ENCODE measurements at places on chromosomes 6 and 20.

DNA sequence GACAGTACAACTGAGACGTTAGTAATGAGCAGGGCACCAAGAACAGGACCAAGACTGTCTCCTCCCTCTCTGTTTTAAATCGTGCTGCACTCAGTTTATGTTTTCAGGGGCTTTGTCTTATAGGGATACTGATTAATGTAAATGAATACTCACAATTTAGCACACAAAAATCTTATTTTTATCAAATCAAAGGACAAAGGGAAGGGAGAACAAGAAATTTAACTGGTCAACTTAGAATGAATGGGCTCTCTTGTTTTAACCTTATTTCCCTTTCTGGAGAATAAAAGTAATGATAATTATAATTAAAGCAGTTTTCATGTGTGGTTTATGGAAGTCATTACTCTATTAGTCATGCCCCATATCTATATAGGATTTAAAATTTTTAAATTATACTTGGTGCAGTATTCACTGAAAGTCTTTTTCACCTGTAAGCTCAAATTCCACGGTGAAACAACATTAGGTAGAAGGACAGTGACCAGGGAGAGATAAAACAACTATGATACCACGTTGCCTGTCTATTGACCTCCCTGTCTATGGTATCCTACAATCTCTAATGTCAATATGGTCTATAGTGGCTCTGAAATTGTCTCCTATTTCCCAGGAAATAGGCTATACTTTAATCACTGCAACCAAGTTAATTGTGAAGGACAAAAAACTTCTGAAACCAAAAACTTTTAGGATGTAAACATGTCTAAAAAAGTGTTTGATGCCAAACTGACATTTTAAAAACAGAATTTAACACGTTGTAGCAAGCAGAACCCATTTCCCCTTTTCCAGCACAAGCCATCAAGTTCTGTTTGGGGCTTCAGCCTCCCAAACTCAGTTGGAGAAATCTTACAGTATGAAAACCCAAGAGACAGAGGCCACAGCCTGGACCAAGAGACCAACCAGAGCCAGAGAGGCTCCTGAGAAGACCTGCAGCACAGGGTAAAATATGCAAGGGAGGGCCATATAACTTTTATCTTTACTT lies 15.0 kb downstream of the ELOVL5 start:
- DNase-seq = no peak

DNA sequence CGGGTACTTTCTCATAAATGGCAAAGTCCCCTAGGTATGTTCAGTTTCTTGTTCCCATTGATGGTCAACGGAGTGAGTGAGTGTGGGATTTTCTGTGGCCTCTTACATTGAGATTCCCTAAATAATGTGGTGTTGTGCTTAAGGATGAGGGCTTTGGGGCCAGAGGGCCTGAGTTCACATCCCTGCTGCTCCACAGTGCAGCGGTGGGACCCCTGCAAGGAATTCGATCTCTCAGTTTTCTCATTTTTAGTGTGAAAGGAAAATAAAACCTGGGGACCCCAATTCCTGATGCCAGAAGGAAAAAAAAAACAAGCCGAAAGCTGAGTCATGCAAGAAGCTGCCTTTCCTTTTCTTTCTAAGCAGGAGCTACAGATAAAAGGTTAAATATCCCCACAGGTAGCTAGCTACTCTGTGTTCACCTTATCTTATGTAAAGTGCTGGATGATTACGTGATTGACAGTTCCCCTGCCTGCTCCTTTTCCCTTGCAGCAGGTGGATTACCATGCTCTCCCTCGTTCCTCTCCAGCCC lies 120.2 kb upstream of the CLDN20 start:
- DNase-seq = no peak

- no peak for DNase-seq
These were observed 33.5 kb upstream of the MANEA start for GRCh38 chr6:95543798-95544197.

DNA sequence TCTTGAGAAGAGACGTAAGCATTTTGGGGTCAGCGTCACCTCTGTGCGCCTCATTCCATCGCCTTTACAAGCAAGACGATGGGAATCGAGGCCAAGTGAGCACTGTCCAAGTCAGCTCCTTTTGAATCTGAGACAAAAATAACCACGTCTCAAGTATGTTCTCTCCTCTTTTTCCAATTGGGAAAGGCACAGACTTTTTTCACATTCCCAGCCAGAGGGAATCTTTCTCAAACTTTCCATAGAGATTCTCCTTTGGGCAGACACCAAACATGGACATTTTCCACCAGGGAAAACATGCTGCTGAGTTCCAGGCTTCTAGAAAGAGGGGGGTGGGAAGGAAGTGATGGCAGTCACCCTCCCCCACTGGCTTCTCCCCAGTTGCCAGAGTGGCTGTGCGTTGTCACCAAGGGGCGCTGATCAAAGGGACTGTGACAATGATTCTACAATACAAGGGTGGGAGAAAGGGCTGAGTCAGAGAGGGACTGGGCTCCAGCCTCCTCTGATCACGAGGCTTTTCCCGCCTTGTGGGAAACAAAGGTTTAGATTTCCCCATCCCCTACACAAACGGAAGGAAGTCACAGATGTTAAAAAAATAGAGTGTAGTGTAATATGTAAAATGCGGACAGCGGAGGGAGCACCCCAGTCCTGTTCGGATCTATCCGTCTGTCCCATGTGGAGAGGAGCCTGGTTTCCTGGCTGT lies 281.9 kb upstream of the RNF24 start:
- no peak for DNase-seq

DNA sequence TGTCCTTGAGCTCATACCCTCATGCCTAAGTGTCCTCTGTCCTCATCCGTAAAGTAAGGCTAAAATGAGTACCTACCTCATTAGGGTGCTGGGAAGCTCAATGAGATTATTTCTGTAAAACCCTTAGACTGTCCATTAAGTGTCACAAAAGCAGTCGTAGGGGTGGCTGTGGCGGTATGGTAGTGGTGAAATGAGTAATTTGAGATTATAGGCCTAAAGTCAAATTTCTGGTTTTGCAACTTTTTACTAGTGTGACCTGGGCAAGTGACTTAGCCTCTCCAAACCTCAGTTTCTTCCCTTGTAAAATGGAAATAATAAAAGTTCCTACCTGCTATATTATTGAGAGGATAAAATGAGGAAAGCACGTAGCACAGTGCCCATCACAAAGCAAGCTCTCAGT lies 148.2 kb upstream of the AKAP12 start:
- DNase-seq = no peak

DNA sequence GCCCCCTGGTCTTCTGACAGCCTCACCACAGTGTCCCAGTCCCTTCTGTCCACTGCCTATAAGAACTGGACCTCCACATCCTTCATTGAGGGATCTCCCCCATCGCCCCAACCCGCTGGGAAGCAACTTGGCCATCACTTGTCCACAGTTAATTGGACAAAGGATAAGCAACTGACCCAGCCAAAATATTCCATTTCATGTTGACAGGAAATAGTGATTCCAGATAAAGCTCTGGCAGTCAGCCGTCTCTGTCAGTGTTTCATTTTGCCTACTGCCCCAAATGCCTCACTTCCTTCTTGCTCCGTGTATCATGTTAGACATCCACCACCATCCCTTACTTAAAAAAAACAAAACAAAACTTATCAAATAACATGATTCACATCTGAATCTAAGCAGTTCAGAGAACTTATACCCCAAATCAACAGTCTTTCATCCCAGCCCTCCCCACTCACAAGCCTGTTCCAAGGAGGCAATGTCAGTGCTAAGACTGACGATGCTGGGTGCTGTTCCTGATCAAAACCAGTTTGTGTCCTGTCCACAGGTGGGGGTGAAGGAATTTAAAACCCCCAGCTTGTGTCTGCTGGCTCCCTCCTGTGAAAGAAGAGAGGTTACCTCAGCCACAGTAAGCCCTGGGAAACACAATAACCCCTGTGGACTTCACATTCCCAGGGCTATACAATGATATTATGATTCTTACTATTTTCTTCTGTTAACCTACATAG lies 162.5 kb downstream of the WDR27 start:
- DNase-seq = no peak

DNA sequence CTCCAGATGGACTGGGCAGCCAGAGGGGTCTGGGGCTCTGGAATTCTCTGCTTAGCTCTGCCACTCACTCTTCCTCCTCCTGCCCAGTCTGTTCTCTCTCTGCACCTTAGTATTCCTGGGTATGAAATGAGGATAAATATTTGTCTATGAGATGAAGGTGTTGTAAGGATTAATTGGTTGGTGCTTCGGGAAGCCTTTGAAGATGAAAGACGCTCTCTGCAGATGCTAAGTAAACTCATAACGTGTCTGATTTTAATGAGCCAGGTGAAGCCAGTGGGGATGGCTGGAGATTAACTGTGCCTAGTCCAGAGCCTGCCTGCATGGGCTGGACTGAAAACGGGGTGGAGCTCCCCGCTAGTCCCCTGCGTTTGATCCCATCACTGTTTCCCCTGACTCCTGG lies 23.1 kb upstream of the TCP11 start:
- DNase-seq = no peak

- no peak for DNase-seq
These were observed 56.4 kb downstream of the SMPDL3A start for GRCh38 chr6:122845464-122845863.

GRCh38 chr20:34720266-34720665 lies 16.1 kb downstream of the TP53INP2 start:
- no peak for DNase-seq

GRCh38 chr20:57795977-57796560 lies 86.3 kb upstream of the PMEPA1 start:
- no peak for DNase-seq

- no peak for DNase-seq
These were observed 443.8 kb downstream of the HAO1 start for GRCh38 chr20:7496394-7496991.

- DNase-seq = no peak
These were observed 5.1 kb downstream of the IGF2R start for GRCh38 chr6:159973951-159974350.

DNA sequence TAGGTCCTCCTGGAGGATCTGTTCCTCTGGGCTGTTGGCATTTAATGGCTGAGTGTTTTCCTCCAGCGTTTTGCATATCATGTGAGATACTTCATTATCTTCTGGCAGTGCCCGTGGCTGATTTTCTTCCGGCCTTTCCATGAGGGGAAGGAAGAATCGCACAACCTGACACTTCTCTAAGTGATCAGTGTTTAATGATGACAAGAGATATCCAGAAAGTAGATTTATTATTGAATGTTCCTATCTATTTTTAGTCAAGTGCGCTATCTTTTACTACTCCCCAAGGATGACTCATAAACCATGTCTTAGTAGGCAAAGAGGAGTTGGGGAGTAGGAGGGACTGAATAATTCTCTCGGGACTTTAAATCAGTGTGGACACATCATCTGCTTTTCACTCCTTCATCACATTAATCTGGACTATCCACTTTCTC lies 149.7 kb downstream of the PLCB4 start:
- DNase-seq = no peak

GRCh38 chr6:104633125-104633524 lies 226.6 kb downstream of the HACE1 start:
- DNase-seq = no peak

GRCh38 chr6:145808239-145808638 lies 6.4 kb downstream of the FBXO30 start:
- DNase-seq = no peak

DNA sequence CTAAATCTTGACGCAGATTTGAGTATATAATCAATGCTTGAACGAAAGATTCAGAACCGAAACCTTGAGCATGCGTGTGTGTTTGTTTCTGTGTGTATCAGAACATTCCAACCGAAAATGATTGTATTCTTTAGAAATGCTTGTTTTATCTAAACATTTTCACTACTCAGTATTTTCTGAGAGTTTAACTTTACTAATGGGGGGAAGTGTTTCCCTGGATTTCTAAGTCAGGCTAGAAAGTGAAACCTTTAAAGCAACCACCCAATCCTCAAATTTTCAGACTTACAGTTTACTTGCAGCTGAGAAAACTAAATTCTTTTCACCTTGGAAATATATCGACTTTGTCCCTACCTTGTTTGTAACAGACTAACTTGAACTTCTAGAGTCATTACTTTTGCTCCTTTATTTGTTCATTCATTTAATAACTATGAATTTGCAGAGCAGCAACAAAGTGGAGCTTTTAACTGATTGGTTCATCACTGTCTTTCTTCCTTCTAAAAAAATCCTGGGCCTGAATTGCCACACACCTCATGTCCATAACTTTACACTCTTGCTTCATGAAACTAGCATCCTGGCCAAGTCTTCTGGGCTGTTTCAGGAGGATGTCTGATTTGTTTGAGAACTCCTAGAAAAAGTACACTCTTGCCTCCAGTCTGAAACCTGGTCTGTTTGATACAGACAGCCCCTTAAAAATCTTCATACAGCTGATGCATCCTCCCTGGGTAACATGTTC lies 77.8 kb upstream of the XRN2 start:
- no peak for DNase-seq

GRCh38 chr6:74891349-74891831 lies 314.5 kb downstream of the COL12A1 start:
- no peak for DNase-seq

DNA sequence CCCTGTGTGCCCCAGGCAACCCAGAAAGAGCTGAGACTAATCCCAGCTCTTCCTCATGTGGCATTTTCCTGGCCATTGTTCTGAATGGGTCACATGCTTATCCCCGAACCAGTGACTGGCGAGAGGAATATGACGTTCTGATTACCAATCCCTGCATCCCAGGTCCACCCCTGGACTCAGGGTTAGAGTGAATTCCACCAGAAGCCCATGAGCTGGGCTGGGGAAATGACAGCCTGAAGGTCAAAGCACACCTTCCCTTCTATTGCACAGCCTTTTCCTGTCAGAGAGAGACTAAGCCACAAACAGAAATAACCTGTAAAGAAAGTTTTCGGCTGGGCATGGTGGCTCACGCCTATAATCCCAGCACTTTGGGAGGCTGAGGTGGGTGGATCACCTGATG lies 70.9 kb downstream of the ZNF217 start:
- no peak for DNase-seq

DNA sequence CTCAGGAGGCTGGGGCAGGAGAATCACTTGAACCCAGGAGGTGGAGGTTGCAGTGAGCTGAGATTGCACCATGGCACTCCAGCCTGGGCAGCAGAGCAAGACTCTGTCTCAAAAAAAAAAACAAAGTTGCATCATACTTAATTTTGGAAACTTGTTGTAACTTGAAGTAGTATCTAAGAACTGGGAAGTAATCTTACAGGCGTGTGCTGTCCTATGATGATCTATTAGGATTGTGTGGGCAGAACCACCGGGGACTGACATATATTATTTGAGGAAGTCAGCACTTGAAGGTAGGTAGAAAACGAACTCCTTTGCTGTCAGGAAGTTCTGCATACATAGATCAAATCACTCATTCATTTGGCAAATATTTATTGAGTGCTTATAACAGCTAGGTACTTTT lies 188.5 kb downstream of the ZNF217 start:
- DNase-seq = no peak

- DNase-seq = no peak
These were observed 347.5 kb downstream of the SAMD5 start for GRCh38 chr6:147855803-147856482.

GRCh38 chr6:161618831-161619454 lies 345.1 kb upstream of the AGPAT4 start:
- DNase-seq = no peak

DNA sequence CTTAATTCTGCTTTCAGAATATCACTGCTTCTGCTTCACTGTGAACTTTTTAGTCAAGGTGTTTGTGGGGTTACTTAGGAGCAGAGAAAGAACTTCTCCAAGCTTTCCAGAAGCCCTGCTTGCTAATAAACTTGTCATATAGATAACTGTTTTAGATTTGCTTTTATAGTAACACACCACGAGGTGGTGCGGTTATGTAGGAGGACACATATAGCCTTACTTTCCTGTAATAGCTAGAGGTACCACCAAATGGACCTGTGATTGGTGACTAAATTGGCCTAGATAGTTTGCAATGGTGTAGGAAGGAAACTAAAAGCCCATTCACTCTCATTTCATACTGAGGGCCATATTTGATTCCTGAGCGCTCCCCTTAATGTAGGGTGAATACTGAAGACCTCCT lies 52.3 kb upstream of the BCLAF1 start:
- no peak for DNase-seq
